Fibroblast of pulmonary artery (primary cell): ENCODE measurements at places on chromosomes 13 and 19.

- peak; percentile 82 for DNase-seq
Measured at GRCh38 chr13:32164622-32165268, 133.2 kb downstream of the FRY start.

- no peak for DNase-seq
Measured at GRCh38 chr13:19663416-19663979, 30.0 kb downstream of the MPHOSPH8 start.

- DNase-seq, result peak; percentile 48
Measured at GRCh38 chr13:112928972-112929782, 39.8 kb upstream of the MCF2L start.

GRCh38 chr19:40598121-40598917 is 2.9 kb upstream of the LTBP4 start:
- DNase-seq, result peak; percentile 88

GRCh38 chr19:57686727-57687126 is 5.0 kb downstream of the ZNF551 start:
- DNase-seq, result no peak
